Cardiac ventricle fibroblast (primary cell): ENCODE measurements at places on chromosomes 6 and 20. TPM values are rescaled to one million over a fixed set of nuclear protein-coding genes. Genes with fewer than 3 reads are reported as not detected.

The MYBL2 gene
- total RNA-seq, result 1.4 and 1.6 TPM in 2 replicates

The HAO1 gene
- total RNA-seq, result not detected in 2 replicates

The TGM2 gene
- total RNA-seq, result 15.2 and 16.8 TPM in 2 replicates

The PTCHD4 gene
- 1.7 and 2.0 TPM in 2 replicates for total RNA-seq

The PRR18 gene
- 0.05 TPM in 1 of 2 replicates, not detected in the other for total RNA-seq

The POM121L2 gene
- total RNA-seq, result not detected in 2 replicates

The SIM1 gene
- total RNA-seq, result not detected in 2 replicates

The ADGB gene
- total RNA-seq, result not detected in 2 replicates

The SIRPG gene
- not detected in 2 replicates for total RNA-seq

The KCNK16 gene
- total RNA-seq, result not detected in 2 replicates

The TRIM38 gene
- total RNA-seq, result 17.2 TPM in 2 replicates

The CPNE5 gene
- 0.06 and 0.34 TPM in 2 replicates for total RNA-seq

The IMPG1 gene
- total RNA-seq, result not detected in 2 replicates

The EYA4 gene
- total RNA-seq, result 0.81 and 1.3 TPM in 2 replicates

The ELOVL4 gene
- total RNA-seq, result 2.2 and 2.7 TPM in 2 replicates
